Smooth muscle cell of the umbilical artery (primary cell): ENCODE measurements at places on chromosomes 5 and 9. TPM values are rescaled to one million over a fixed set of nuclear protein-coding genes. Genes with fewer than 3 reads are reported as not detected.

TLX3 gene
- not detected in 2 replicates for total RNA-seq

PLPPR1 gene
- total RNA-seq: 0.05 TPM in 1 of 2 replicates, not detected in the other

UGT3A2 gene
- not detected in 2 replicates for total RNA-seq

ANKRD31 gene
- under 0.01 and 0.14 TPM in 2 replicates for total RNA-seq

PDE6A gene
- not detected in 2 replicates for total RNA-seq

TMEM232 gene
- 1.7 and 3.9 TPM in 2 replicates for total RNA-seq

YTHDC2 gene
- 22.8 and 30.0 TPM in 2 replicates for total RNA-seq

UNC13B gene
- total RNA-seq: 43.7 and 64.1 TPM in 2 replicates

CRAT gene
- 26.7 and 50.4 TPM in 2 replicates for total RNA-seq

CDHR2 gene
- 0.05 TPM in 1 of 2 replicates, not detected in the other for total RNA-seq

PCDHGB5 gene
- total RNA-seq: 30.9 and 34.3 TPM in 2 replicates

LCN10 gene
- not detected in 2 replicates for total RNA-seq

MTAP gene
- 40.1 and 88.5 TPM in 2 replicates for total RNA-seq

RAD50 gene
- 23.2 and 38.6 TPM in 2 replicates for total RNA-seq

C9orf153 gene
- 0.30 and 1.1 TPM in 2 replicates for total RNA-seq

DMRTA1 gene
- total RNA-seq: 1.1 and 2.1 TPM in 2 replicates

CCDC171 gene
- 2.4 and 2.7 TPM in 2 replicates for total RNA-seq

GLIPR2 gene
- total RNA-seq: 29.2 and 44.5 TPM in 2 replicates

GLDC gene
- under 0.01 and 1.3 TPM in 2 replicates for total RNA-seq

FOXD4 gene
- total RNA-seq: under 0.01 and 0.09 TPM in 2 replicates

CER1 gene
- not detected in 2 replicates for total RNA-seq

SLC36A2 gene
- not detected in 2 replicates for total RNA-seq

RFESD gene
- total RNA-seq: 0.59 and 1.7 TPM in 2 replicates

FOXD4L3 gene
- total RNA-seq: not detected in 2 replicates
